NCI-H460 (cell line): ENCODE measurements at places on chromosomes 4 and X. TPM values are rescaled to one million over a fixed set of nuclear protein-coding genes. Genes with fewer than 3 reads are reported as not detected.

DNA sequence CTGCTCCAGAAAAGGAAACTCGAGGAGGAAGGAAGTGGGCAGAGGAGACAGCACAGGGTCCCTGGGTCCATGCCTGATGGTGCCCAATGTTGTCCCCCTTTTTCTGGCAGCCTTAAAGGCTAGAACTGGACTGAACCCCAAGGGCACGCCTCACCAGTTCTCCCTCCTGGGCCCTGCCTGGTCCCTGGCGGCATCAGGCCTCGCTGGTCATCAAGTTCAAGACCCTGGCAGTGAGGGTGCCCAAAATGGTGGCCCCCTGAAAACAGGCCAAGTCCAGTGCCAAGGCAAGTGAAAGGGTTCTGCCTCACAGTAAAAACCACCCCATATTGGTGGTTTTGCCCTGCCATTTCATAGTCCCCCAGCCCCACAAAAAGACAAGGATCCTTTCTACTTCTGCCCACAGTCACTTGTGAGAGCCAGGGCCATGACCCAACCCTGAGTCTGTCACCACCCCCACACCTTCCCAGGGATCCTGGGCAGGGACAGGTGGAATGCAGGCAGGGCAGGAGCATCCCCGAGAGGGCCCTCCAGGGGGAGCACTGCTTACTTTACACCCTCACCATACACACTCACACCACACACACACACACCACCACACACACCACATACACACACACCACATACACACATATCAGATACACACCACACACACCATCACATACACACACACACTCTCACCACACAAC is 107.6 kb downstream of the DCTD start:
- no peak for DNase-seq

GRCh38 chr4:85994576-85994975 is 365.3 kb downstream of the MAPK10 start:
- DNase-seq = no peak

DNA sequence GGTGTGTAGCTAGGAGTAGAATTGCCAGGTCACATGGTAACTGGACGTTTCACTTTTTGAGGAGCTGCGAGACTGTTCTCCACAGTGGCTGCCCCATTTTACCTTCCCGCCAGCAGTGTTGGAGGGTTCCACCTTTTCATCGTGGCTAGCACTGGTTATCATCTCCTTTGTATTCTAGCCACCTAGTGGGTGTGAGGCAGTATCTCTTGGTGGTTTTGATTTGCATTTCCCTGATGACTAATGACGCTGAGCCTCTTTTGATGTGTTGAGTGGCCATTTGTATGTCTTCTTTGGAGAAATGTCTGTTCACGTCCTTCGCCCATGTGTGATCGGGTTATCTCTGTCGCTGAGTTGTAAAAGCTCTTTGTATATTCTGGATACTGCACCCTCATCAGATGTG is 10.6 kb downstream of the ABCD1 start:
- DNase-seq = no peak

FAM156B gene
- 40.3 and 43.0 TPM in 2 replicates for total RNA-seq
